HEK293T (cell line): ENCODE measurements at places on chromosomes 1 and 21.

- no peak for DNase-seq
These were observed 519.8 kb downstream of the COL11A1 start for GRCh38 chr1:102588536-102588935.

DNA sequence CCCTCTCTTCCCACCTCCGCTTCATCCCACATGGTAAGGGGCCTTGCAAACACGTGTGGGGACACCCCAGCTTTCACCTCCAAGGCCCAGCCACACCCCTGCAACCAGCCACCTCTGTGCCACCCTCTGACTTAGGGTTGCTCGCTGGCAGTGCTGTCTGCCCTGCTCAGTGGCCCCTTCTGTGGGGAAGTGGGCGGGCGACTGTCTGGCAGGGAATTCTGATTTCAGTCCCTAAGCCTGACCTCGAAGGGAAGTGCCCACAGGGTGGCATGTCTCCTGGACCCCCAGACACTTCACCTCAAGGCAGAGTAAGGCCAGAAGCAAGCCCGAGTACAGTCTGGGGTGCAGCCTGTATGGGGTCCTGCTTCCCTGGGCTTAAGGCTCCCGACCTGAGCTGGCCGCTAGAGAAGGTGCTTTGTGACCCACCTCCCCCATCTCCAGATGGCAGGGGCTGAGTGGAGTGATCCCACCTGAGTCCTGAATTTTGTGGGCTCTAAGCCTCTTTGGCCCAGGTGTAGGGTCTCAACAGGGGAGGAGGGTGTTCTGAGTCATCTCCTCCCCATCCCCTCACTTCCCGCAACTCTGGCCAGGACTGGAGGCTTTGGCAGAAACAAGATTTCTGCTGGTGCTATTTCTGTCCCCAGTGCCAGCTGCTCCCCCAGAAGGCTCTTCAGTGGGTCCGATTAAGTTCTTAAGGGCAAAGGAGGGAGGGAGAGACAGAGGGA, 7.0 kb downstream of the RD3 start:
- no peak for DNase-seq

- no peak for DNase-seq
These were observed 19.9 kb upstream of the LHX4 start for GRCh38 chr1:180210008-180210620.

DNA sequence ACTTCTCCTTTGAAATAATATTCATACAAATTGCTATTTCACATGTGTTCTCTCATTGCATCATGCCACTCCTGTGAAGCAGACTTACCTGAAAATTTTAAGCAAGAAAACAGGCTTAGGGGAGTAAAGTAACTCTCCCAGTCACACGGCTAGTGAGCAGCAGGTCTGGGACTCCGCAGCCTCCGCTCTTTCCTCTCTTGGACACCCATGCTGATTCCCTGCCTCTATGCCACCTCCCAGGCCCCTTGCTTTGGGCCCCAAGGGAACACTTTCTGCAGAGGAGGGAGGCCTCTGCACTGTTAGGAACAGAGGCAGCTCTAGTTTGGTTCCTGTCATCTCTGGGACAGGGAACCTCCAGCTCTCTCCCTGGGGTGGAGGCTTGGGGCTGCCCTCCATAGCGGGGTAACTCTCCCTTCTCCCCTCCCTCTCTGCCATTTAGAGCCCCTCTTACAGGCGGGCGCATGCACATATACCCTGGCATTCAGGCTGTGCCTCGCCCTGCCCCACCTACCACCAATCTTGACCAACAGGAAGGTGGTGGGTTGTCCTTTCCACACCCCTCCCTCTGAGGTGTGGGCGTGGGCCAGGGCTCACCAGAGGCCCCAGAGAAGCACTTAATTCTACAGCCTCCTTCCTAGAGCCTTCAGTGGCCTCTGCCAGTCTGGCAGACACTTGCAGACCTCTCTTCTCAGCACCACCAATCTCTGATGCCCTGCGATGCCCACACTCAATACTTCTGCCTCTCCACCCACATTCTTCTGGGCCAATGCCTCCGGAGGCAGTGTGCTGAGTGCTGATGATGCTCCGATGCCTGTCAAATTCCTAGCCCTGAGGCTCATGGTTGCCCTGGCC, at the start of gene RXFP4:
Gene RXFP4, plus strand, starts transcription at position 646 of the 852 bp plus-strand sequence. Its CDS starts 72 bp downstream, at position 718.
- DNase-seq, result no peak

GRCh38 chr1:25028907-25029599, 99.0 kb upstream of the RUNX3 start:
- DNase-seq, result no peak

- DNase-seq, result no peak
These were observed 7.0 kb downstream of the KRTAP10-8 start for GRCh38 chr21:44618909-44619308.

GRCh38 chr1:24329797-24330543, 10.8 kb downstream of the GRHL3 start:
- DNase-seq, result no peak

DNA sequence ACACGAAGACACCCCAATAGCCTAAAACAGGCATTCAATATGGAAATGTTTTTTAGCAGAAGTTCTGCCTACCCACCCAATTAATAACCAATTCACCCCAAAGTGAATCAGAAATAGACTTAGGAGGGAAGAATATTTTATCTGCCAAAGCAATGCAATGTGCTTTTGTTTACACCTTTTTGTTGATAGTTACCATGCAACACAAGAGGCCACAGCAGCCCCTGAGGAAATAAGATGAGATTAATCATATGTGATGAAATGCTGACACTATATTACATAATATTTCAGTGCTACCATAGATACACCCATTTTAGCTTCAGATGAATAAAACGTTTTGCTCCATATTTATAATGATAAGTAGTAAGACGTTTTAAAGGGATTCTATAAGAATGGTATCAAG, 60.9 kb upstream of the RGS2 start:
- DNase-seq, result no peak

DNA sequence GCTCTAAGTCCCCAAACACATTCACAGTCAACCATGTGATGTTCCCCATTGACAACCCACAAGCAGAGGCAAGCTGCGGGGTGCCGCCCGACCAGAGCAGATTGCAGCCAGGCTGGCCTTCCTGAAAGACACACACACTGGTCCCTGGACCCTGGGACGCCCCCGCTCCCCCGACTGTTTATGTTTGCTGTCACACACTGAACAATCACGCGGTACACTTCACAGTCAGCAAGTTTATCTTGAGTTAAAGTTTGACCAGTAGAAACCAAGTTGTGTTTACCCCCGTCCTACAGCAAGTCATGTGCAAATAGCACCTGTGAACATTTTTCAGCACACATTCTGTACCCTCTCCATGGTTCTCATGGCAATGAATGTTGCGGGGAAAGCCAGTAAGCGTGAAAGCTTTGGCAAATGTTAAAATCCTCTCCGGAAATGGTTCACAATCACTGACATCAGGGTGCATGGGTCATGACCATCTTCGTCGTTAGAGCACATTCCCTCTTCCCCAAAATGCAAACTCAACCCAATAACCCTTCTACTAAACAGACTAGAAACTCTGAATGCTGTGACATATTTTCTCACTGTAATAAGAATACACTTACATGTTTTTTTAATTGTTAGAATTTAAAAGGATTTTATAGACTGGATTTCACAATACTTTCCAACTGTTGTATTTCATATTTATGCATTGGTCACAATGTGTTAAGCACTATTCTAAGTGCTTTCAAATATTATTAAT, 33.3 kb upstream of the IRF2BP2 start:
- no peak for DNase-seq

GRCh38 chr1:93137604-93138292, 42.5 kb downstream of the TMED5 start:
- DNase-seq, result no peak
